ENCODE measurements at places on chromosomes 7 and 10. TPM values are rescaled to one million over a fixed set of nuclear protein-coding genes. Genes with fewer than 3 reads are reported as not detected.

LLCFC1 gene
- not detected for polyA plus RNA-seq

OR2A5 gene
- polyA plus RNA-seq: not detected

OR2A12 gene
- polyA plus RNA-seq: not detected

WIPF3 gene
- polyA plus RNA-seq: not detected

CARD11 gene
- polyA plus RNA-seq: not detected

NODAL gene
- polyA plus RNA-seq: not detected

SMIM30 gene
- 58.4 TPM for polyA plus RNA-seq

SH2B2 gene
- 0.56 TPM for polyA plus RNA-seq

HEPACAM2 gene
- not detected for polyA plus RNA-seq

PRKAR2B gene
- polyA plus RNA-seq: 2.6 TPM

GIMAP7 gene
- polyA plus RNA-seq: not detected

HSPA12A gene
- 7.9 TPM for polyA plus RNA-seq

Measured in BJ (cell line).